ENCODE measurements at places on chromosomes 6 and 20. TPM values are rescaled to one million over a fixed set of nuclear protein-coding genes. Genes with fewer than 3 reads are reported as not detected.

DNA sequence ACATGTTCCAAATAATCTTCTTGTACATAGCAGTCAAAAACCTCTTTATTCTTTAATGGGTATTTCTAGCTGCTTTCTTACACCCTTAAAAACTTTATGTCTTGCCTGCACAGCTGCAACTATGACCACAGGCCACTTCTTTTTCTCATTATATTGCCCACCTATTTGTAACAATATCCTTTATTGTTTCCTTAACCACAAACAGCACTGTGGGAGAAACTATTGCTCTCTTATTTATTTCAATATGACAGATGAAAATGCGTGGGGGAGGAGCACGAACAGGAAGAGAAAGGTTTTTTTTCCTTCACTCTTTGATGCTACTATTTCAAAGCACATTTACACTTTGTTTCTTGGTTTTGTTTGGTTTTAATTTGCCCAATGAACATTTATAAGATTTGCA lies 253.5 kb downstream of the GJA1 start:
- no peak for DNase-seq

Gene C6orf132
- total RNA-seq, result 0.17 TPM

Gene PAX1
- total RNA-seq, result not detected

Gene LY6G6F
- not detected for total RNA-seq

Gene HMGCLL1
- not detected for total RNA-seq

DNA sequence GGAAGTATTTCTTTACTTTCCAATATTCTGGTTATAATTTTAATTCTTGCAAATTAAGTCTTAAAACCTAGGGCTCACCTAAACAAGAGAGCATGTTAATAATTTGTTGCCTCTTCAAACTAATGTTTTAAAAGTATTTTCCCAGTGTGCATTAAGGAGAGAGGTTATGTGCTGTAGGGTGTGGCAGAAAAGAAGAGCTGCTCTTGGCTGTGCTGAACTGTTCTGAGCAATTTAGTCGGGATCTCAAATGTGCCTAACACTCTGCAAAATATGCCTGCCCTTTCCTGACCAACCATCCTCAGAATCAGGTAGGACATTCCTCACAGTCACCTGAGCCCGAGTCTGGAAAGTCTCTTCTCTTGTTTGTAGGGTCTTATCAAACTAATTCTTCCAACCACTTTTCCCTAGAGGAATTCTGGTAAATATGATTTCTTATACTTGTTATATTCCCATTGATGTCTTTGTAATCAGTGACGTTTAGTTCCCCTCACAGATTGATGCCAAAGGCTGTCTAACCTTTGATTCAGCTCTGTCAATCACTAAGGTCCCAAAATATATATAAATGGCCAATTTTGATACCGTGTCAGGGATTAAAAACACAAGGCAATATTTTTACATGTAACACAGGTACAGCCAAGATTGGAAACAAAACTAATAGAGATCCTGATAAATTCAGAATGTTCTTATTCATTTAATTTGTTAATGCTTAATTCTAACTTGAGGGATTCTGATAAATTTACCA lies 298.4 kb downstream of the ADGB start:
- no peak for DNase-seq

Gene DPPA5
- total RNA-seq, result not detected

Gene ADGRF5
- total RNA-seq, result not detected

Gene TNF
- 420 TPM for total RNA-seq

DNA sequence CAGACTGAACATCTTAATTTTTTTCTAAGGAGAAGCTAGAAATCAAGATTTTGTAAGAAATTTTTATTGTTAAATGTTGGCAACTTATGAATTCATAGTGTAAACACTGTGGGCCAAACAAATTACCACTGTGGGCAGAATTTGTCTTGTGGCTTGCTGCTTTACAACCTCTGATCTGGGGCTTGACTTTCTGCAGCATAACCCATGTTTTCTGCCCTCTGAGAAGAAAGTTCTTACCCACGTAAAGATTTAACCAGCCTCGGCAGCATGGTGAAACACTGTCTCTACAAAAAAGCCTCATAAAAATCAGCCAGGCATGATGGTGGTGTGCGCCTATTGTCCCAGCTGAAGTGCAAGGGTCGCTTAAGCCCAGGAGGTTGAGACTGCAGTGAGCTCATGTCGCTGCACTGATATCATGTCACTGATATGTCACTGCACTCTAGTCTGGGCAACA lies 12.9 kb downstream of the ITCH start:
- DNase-seq, result no peak

DNA sequence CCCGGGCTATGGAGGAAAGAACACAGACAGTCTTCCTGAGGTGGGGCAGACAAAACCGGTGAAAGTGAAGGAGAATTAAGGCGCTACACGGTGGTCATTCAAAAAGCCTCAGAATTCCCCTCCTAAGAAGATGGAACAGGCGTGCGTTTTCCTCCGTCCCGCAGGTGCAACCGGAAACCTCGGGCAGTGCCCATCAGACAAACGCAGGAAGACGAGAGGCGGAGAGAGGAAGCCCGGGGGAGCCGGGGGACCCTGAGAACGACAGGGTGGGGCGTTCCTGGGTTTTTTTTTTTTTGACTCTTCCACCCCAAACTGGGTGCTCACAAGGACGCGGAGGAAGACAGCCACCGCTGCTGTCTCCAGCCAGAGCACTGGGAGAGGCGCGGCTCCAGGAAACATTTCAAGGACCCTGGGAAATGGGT lies 25.4 kb downstream of the TTLL2 start:
- DNase-seq, result no peak

Gene LGSN
- not detected for total RNA-seq

DNA sequence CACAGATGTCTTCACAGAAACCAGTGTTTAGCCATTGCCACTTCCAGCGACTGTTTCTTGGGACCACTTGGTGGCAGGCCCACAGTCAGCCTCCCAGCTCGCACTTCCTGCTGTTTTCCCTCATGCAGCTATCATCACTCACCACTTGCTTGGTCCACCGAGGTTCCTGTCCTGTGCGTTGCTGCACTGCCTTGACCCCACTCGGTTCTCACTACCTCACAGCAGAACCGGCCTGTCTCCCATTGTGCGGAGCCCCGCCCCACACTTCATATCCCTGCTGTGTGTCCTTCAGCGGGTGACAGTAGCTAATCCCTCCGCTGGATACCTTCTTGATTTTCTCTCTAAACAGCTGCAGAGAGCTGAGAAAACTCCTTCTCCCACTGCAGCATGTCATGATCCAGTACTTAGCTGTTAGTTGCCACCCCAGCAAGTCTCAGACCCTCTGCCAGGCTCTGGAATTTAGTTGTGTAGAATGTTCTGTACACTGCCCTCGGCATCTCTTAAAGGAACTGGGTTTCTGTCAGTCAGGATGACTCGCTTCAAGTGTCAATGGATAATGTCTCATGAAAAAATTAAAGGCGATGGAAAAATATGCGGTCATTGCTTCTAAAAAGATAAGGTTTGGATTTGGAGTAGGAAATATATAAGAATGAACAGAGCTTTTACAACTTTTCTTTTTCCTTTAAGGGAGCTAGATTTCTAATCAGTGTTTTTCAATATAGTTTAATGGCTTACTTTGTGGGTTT lies 208.0 kb downstream of the FARS2 start:
- no peak for DNase-seq

DNA sequence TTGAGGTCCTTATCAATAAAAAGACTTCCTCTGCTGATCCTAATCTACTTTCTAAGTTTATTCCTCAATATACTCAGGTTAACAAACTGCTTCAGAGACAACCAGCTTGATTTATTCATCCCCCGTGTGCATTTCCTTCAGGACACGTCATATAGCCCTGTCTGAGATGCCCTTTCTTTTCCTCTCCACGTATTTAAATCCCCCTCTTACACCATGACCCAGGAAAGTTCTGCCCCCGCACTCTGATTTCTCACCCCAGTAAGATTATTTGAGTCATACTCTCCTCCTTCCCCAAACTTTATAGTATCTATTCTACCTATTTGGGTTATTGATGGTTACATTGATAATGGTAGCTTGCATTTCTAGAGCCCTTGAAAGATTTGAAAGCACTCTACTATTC lies 9.8 kb upstream of the CGA start:
- no peak for DNase-seq

GRCh38 chr6:135521431-135521830 lies 23.9 kb upstream of the AHI1 start:
- no peak for DNase-seq

DNA sequence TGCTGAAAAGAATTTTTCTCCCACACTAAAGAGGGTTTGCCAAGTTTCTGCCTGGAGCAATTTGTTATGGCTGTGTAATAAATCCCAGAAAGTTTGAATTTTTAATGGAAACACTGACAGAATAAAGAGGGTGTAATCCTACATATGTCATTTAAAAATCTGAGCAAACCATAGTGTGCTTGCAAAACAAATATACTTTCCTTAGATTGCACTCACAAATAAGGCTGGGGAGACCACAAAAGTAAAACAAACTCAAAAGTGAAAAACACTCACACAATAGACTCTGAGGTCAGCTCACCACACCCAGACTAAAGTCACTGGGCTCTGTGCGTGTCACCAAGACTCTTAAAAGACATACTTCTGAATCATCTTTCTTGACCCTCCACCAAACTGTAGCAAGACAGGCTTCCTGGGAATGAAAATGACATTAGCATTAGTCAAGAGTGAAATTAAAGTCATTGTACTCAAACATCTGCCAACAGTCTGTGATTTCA lies 4.8 kb upstream of the ATXN1 start:
- peak; percentile 64 for DNase-seq

GRCh38 chr20:23645575-23645974 lies 7.8 kb upstream of the CST3 start:
- DNase-seq, result no peak

Gene GGT7
- total RNA-seq, result 7.3 TPM

Gene PCSK2
- not detected for total RNA-seq

DNA sequence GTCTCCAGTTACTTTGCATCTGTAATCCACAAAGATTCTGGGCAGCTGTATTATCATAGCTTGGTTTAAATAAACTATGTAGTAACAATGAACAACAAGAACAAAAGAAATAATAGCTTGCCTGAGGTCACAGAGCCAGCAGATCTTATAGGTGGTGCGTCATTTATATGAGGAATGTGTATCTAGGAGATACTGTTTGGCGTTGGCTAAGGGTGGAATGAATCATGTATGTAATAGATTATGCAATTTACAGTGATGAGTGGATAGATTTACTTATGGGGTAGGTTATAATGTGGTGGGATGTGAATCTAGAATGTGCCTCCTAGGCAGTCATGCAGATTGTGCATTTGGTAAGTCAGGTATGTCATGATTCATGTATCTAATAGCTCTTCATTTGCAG lies 42.8 kb downstream of the HNF4A start:
- no peak for DNase-seq

GRCh38 chr6:113971741-113972140 lies 793 bp upstream of the HDAC2 start:
- no peak for DNase-seq

Gene CYP39A1
- total RNA-seq, result not detected

Gene VWA7
- 2.1 TPM for total RNA-seq

DNA sequence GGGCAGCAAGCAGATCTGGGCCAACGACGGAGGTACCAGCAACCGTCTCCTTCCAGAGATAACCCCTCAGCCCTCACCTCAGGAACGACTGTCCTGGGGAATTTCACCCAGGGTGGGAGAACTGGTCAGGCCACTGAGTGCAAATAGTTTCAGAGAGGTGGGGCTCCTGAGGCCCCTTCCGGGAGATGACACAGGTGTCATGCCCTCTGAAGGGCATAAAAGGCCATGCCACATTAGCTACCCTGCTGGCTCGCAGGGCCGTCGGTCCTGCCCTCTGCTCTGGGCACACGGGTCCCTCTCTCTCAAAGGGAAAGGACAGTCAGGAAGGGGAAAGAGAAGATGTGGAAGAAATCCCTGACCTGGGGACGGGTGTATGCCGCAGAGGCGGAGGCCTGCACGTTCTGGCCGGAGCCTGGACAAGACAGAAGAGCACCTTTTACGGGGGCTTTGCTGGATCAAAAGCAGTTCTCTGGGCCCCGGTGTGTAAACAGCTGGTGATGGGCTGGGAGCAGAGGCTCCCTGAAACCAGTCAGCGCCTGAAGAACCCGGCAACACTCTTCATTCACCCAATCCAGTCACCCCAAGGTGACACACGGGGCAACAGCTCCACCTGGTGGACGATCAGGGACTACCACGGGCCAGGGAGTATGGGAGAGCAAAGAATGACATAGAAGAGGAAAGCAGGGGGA lies 6.4 kb upstream of the TAF8 start:
- peak; percentile 86 for DNase-seq

DNA sequence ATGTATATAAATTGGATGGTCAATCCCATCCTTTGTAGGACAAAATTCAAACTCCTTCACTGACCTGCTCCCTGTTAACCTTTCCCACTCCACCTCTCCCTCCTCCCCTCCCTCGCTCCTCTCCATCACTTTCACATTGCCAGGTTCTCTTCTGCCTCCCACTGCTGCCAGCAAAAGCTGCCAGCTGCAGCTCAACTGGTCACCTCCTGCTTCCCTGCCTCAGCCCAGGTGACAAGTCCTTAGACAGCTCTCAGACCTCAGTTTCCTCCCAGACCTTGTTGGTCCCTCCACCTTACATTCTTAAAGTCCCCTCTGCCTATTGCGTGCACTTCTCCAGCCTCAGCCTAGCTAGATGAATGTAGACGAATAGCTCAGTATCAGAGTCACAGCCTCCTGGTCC lies 23.3 kb upstream of the RTF2 start:
- no peak for DNase-seq

Gene TP53TG5
- total RNA-seq, result not detected

GRCh38 chr20:1431158-1431557 lies 35.5 kb downstream of the NSFL1C start:
- no peak for DNase-seq

- DNase-seq, result no peak
Measured at GRCh38 chr6:79544939-79545450, 7.8 kb upstream of the LCA5 start.

DNA sequence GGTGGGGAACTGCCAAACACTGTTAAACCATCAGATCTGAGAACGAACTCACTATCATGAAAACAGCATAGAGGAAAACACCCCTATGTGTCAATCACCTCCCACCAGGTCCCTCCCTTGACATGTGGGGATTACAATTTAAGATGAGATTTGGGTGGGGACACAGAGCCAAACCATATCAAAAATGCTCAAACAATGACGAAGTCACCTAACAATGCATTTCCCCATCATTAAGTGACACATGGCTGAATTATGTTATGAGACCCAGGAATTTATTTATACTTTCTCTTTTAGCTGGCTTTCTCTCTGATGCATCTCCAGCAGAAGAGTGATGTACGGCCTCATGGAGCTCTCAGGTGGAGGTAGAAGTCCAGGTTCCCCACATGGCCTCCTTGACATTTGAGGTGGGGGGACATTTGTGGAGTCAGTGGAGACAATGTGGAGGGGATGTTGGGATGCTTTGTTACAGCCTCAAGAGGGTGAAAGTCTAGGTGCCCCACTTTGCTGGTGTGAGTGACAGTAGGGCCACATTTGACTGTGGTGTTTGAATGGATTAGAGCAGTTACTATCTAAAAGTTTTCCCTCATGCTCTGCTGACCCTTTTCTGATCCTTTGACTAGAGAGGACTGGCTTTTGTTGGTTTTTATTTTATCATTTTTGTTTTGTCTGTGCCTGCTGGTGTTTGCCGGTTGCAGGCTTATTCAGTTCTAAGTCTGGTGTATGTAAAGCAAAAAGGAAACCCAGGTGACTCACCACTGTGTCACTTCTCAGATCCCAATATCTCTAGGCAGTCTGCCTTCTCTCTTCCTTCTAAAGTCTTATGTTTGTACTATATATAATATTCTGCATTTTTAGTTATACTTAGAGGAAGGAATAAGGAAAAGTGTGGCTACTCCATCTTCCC lies 18.5 kb upstream of the DCBLD1 start:
- DNase-seq, result no peak

- DNase-seq, result no peak
Measured at GRCh38 chr6:146909886-146910285, 294.3 kb upstream of the STXBP5 start.
